Sigmoid colon (tissue), 7 donors: ENCODE measurements at places on chromosomes 2 and 18. TPM values are rescaled to one million over a fixed set of nuclear protein-coding genes. Genes with fewer than 3 reads are reported as not detected.

Gene CABLES1
- 4.3 TPM for total RNA-seq

DNA sequence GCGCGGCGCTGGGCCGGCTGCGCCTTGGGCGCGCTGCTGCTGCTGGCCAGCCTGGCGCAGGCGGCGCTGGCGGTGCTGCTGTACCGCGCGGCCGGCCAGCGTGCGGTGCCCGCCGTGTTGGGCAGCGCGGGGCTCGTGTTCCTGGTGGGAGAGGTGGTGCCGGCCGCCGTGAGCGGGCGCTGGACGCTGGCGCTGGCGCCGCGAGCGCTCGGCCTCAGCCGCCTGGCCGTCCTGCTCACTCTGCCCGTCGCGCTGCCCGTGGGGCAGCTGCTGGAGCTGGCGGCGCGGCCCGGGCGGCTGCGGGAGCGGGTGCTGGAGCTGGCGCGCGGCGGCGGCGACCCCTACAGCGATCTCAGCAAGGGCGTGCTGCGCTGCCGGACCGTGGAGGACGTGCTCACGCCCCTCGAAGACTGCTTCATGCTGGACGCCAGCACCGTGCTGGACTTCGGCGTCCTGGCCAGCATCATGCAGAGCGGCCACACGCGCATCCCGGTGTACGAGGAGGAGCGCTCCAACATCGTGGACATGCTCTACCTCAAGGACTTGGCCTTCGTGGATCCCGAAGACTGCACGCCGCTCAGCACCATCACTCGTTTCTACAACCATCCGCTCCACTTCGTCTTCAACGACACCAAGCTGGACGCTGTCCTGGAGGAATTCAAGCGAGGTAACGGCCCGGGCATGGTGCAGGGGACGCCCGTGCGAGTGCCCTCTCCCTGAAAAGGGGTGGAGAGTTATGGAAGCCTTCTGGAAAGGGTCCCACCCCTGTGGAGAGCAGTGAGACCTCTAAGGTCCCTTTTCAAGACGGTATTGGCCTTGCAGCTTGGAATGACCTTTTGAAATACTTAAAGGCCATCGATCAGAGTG is 1.0 kb downstream of the CNNM3 start:
- no peak for DNase-seq

- DNase-seq = peak; percentile 90
Observed at GRCh38 chr18:12015416-12016062, 34.2 kb downstream of the IMPA2 start.

GRCh38 chr18:79487801-79488201 is 92.1 kb downstream of the NFATC1 start:
- peak; percentile 41 for DNase-seq

Gene SERPINB13
- total RNA-seq = not detected

Gene LYPD6
- total RNA-seq = 1.5 TPM

DNA sequence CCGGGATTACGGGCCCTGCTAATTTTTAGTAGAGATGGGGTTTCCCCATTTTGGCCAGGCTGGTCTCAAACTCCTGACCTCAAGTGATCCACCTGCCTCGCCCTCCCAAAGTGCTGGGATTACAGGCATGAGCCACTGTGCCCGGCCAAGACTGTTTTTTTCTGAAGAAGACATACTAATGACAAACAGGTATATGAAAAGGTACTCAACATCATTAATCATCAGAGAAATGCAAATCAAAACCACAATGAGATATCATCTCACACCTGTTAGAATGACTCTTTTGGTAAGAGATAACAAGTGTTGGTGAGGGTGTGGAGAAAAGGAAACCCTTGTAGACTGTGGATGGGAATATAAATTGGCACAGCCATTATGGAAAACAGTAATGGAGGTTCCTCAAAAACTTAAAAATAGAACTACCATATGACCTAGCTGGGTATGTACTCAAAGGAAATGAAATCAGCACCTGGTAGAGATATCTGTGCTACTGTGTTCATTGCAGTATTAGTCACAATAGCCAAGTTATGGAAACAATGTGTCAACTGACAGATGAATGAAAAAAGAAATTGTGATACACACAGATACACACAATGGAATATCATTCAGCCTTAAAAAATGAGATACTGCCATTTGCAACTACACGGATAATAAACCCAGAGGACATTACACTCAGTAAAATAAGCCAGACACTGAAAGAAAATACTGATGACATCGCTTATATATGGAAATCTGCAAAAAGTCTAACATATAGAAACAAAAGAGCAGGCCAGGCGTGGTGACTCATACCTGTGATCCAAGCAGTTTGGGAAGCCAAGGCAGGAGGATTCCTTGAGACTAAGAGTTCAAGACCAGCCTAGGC is 20.8 kb downstream of the SOS1 start:
- no peak for DNase-seq

DNA sequence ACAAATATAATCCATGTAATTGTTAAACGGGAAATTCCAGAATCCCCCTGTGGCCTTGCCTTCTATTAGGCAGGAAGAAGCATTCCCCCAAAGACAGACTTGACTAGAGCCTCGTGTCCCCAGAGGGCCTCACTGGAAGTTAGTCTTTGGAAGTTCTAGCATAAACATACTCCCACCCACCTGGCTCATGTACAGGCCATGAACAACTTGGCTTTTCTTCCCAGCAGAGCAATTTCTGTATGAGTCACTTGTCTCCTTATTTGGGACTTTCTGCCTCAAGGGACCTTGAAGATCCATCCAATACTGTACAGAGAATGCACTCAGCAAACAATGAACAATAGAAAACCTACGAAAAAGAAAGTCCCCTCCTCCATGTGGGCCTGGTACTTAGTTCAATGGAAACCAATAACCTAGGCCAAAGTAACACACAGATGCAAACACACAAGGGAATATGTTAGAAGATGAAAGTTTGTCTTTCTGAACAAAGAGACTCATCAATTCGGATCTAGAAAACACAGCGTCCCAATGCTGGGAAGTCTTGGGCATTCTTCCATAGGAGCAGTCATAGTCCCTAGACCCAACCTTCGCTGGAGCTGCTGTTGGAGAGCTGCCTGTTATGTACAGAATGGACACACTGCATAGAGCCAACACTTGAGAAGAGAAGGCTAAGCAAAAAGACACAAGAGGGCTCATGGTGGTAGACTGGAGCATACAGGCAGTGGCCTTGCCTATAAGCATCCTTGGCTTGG is 303.5 kb downstream of the HRH4 start:
- peak; percentile 64 for DNase-seq

Gene VIT
- 15.0 TPM for total RNA-seq

DNA sequence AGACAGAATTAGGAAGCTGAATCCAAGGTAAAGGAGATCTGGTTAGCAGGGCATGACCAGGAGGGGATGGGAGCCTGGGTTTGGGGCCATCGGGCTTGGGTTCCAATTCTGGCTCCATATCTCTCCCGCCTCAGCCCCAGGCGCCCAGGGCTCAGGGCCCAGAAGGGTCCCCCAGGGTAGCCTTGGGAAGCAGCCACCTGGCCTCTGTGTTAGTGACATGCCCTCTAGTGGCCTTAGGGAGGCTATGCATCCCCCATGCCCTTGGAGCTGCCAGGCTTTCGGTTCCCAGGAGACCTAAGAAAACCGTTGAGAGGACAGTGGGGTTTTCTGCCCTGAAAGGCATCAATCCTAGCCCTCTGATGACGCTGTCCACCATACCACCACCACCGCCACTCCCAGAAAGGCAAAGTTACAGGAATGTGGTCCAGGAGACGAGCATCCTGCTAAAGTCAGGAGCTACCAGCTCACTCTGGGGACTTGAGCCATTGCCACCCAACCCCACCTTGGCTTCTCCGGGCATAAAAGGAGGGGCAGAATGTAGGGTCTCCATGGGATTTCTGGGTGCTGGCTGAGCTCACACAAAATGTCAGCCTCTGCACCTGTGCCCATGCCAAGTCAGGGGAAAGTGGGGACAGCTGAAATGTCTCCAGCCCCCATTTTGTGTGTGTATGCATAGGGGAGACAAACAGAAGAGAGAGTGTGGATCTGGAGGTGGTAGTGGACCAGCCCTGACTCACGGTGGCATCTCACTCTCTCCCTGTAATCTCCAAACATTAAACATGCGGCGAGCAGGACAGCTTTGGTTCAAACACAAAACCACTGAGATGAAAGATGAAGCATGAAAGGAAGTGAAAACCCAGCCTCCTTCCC is 56.5 kb downstream of the EMX1 start:
- no peak for DNase-seq

Gene ALK
- 1.2 TPM for total RNA-seq

GRCh38 chr2:177551989-177552421 is 159.4 kb downstream of the AGPS start:
- DNase-seq = peak; percentile 75

GRCh38 chr2:23386339-23387220 is 1.6 kb downstream of the KLHL29 start:
- DNase-seq = peak; percentile 81

DNA sequence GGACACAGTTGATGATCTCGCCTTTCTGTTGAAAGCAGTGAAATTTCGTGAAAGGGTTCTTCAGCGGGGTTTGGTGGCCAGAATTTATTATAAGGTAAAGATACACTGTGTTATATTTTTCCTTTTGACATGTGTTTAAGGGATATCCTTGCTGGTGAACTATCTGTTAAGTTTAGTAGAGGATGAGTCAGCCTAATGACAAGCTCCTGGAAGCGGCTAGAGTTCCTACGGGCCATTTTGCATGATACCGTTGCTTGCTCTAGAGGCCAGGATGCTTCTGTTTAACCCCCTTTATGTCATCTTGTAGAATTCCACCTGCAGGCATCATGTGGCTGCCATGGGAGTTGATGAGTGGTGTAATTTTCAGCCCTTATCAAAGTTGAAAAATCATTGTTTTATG is 124.8 kb upstream of the BCL2L11 start:
- DNase-seq = no peak

Gene CXCR2
- total RNA-seq = not detected

DNA sequence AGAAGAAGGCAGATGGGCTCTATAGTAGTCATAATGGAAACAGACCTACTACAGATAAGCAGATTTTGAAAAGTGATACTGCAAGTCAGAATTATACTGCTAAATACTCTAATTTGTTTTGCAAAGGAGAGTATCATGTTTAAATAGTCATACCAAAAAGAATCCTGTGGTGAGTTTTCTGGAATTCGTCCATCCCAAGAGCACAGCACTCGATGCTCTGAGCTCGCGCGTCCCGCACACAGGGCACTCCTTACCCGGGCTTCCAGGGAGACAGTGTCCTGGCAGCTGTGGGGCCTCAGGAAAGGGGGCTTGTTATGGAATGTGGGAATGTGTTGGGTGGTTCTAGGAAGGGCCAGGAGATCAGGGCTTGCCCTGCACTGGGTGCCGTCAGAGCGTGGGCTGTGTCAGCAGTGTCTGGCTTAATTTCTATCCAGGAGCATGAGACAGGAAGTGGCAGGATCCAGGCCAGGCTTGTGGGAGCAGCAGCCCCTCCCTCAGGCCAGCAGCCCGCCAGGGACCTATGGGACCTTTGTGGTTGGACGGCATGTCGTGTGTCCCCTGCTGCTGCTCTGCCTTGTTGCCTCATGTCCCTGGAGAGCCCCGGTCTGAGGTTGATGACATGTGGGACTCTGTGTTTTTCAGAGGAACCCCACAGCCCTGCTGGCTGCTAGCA is 193.2 kb upstream of the TPO start:
- DNase-seq = no peak

DNA sequence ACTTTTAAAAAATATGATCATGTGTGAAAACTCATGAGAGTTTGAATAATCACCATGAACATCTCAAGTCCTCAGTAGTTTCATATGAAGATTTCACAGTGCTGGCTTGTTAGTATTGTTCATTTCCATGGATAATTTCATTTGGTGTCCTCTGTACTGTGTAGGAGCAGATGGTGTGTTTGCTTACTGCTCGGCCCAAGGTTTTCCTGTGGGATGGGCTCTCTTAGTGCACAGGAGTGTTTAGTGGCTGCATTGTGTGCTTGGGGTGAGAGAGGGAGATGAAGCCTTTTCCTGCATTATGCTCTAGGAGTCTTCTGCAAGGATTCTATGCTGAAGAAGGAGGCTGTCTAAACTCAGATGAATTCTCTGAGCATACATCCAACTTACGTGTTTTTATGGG is 270.6 kb downstream of the SOCS6 start:
- no peak for DNase-seq

DNA sequence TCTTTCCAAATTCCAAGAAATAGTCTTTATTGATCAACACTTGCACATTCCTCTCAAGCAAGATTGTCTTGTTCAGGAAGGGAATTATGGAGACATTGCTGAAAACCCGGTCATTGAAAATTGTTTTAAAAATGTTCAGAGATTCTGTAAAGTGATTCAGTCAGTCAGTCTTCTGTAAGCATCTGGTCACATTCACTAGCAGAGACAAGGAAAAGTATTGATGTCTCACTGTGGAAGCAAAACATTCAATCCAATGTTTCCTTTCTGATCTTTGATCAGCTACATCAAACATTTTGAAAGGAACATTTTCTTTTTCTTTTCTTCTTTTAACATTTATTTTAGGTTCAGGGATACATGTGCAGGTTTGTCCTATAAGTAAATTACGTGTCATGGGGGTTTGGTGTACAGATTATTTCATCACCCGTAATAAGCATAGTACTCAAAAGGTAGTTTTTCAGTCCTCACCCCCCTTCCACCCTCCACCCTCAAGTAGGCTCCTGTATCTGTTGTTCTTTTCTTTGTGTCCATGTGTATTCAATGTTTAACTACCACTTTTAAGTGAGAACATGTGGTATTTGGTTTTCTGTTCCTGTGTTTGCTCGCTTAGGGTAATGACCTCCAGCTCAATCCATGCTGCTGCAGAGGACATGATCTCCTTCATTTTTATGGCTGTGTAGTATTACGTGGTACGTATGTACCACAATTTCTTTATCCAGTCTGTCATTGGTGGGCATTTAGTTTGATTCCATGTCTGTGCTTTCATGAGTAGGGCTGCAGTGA is 61.2 kb downstream of the CTNNA2 start:
- DNase-seq = no peak

GRCh38 chr2:22035361-22035830 is 911.6 kb downstream of the TDRD15 start:
- no peak for DNase-seq

DNA sequence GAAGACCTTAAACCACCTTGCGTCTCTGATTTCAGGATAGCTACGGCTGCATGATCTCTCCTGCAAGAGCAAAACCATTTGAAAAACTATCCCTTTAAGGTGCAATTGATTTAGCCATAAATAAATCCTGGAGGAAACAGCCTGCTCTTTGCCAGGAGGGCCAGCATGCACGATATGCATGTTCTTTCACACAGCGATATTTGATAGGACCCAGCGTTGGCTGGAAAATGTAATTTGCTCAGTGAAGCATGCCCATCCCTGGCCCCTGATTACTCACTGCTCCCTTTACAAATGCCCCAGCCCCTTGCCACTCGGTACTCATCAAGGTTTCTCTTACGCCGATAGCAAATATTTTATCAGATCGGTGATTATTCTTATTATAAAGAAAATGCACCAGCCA is 315.4 kb downstream of the CDH2 start:
- no peak for DNase-seq

- no peak for DNase-seq
Observed at GRCh38 chr2:215332872-215333595, 21.2 kb downstream of the ATIC start.

Gene SCLY
- 10.9 TPM for total RNA-seq

- DNase-seq = no peak
Observed at GRCh38 chr2:55985406-55985805, 61.8 kb upstream of the EFEMP1 start.

GRCh38 chr2:221389904-221390303 is 182.2 kb downstream of the EPHA4 start:
- DNase-seq = no peak

- DNase-seq = no peak
Observed at GRCh38 chr2:211611061-211611518, 927.5 kb downstream of the ERBB4 start.
